ENCODE measurements at places on chromosomes 4 and X.

GRCh38 chr4:109171070-109171469 lies 131.4 kb downstream of the COL25A1 start:
- no peak for DNase-seq

DNA sequence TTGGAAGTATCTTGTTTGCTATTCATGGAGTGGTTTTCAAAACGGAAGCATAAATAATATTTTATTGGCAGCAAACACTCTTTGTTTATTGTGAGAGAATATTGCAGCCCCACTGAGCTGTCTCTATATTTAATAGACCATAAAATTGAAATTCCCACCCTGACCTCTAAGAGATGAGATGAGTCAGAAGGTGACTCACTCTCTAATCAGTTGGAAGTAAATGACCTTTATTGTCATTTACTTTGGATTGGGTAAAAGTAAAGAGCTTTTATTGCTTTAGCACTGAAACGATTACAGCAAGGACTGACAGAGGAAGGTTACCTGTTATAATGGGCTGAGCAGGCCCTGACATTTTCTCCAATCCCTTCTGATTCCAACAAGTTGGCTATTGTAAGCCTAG lies 55.0 kb downstream of the SYTL5 start:
- DNase-seq, result no peak

DNA sequence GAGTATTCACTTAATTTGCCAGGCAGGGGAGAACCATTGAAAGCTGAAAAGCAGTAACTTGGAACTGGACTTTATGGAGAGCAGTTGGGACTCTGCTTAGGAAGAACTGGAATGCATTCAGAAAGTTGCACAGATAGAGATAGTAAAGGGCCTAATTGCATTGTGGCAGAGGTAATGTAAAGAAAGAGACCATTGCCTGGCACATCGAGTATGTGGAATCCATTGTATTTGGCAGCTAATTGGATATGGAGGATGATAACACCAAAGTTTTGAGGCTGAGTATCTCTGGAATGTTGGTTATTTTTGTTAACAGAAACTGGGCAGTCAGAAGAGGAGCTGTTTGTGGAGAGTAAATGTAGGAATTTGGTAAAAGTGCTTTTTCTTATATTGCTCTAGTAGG lies 169.9 kb downstream of the BMPR1B start:
- no peak for DNase-seq

GRCh38 chr4:36029951-36030350 lies 214.4 kb downstream of the ARAP2 start:
- DNase-seq, result no peak

DNA sequence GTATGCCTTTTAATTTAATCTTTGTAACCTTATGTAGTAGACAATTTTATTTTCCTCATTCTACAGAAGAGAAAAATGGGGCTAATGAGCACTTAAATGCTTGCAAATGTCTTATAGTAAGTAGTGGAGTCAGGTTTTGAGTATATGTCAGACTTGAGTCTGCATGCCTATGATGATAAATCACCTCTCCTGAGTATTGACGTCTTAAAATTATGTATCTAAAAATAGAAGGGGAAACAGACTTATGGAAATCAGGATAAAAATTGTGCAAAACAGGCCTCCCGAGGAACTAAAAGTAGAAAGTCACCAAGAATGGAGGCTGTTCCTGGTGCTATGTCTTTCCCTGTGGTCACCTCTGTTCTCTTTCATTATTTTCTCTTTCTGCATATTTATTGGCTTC lies 92.7 kb downstream of the STIM2 start:
- DNase-seq, result no peak

DNA sequence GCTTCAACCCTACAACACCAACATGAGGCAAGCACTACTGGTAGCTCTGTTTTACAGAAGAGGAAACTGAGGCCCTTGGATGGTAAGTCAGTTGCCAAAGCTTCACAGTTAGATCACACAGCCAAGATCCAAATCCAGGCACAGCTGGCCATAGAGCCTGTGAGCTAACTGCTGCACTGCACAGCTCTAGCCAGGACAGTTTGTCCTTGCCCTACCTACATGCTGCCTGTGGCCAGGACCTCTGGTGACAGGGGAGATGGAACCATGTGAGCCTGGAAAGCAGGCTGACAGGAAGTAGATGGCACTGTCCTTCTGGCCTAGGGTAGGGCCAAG lies 257.8 kb downstream of the FBXW7 start:
- no peak for DNase-seq

- no peak for DNase-seq
These were observed 408.7 kb upstream of the ZFP42 start for GRCh38 chr4:187586892-187587291.

DNA sequence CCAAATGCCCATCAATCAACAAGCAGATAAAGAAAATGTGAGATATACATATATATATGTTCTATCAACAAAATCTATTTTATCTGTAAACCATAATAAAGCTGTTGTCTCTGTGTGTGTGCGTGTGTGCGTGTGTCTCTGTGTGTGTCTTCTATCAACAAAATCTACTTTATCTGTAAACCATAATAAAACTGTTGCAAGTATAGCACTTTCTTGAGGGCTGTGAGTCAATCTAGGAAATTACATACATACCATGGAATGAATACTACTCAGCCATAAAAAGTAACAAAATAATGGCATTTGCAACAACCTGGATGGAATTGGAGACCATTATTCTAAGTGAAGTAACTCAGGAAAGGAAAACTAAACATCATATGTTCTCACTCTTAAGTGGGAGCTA lies 12.5 kb upstream of the PLK4 start:
- no peak for DNase-seq

- peak; percentile 83 for DNase-seq
These were observed at the start of gene TSPAN5 for GRCh38 chr4:98658287-98659105. Gene TSPAN5, minus strand, starts transcription at chr4:98658611.

Measured in stimulated activated CD4-positive, alpha-beta T cell treated with anti-CD3 and anti-CD28 coated beads, TNF-alpha, amount 100 ng/mL, for 4 hours (primary cell).